ENCODE measurements at places on chromosomes 6 and 20.

- no peak for DNase-seq
These were observed 288.0 kb upstream of the AGPAT4 start for GRCh38 chr6:161561908-161562307.

DNA sequence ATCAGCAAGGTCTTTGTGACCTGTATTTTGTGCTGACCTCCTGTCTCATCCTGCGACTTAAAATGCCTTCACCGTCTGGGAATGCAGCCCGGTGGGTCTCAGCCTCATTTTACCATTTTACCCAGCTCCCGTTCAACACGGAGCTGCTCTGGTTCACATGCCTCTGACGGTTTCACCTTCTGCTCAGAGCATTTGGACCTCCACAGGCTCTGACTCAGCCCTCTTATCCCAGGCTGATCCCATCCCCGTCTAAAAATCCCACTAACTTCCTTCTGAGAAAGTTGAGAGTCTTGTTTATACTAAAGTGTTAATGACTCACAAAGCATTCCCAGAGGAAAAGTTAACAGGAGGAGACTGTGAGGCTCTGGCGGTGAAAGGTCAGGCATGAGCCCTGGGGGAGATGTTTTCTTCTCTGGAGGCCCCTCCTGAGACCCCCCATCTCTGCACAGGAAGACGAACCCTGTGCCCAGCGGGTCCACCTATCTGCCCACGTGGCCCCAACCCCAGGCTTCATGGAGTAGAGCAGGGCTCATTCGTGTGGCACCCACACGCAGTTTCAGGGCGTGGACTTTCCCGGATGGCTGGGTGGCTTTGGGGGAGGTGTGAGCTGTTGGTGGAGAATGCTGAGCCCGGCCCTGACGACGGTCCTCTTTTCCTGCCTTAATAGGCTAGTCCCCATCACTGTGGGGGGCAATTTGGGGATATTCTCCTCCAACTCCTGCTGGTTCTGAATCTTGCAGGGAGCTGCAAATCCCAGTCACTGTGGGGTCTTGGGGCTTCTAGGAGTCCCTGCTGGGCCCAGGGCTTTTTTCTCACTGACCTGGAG lies 3.3 kb upstream of the BIRC7 start:
- DNase-seq: no peak

GRCh38 chr6:158631678-158632537 lies 12.6 kb downstream of the DYNLT1 start:
- DNase-seq: no peak

DNA sequence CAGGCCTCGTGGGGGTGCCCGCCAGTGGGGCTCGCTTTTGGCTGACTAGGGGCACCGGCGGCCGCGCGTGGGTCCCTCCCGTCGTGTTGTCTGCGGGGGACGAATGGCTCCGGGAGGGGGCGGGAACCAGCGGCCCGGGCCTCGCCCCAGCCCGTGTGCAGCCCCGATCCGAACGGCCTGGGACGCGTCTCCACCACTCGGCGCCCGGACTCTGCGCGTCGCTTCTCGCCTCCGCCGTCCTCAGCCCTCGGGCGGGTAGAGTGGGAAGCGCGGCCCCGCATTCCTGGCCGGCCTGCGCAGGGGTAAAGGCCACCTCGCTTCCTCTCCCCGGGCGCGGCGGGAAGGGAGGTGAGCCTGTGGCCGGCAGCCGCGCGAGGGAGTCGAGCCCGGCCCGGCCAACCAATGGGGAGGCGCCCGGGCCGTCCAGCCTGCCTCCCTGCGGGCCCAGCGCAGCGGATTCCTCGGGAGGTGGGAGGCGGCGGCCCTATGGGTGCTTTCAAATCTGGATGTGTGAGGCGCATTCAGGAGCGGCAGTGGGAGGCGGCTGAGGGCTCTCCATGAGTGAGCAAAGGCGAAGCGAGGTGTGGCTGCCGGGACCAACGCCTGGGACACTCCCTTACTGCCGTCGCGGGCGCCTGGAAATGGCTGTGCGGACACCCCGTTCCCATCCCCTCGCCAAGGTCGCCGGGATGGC lies 1.1 kb upstream of the ZBTB46 start:
- no peak for DNase-seq

Data from stimulated activated CD4-positive, alpha-beta T cell treated with anti-CD3 and anti-CD28 coated beads, Interleukin-1b, Interleukin-23, amount 100 ng/mL, for 1 hour (primary cell).